ENCODE measurements at places on chromosomes 2 and 18. TPM values are rescaled to one million over a fixed set of nuclear protein-coding genes. Genes with fewer than 3 reads are reported as not detected.
A peak's percentile ranks its signal among the peaks of the same experiment; 100 is the strongest.

C2orf78 gene
- total RNA-seq = not detected

SLC19A3 gene
- total RNA-seq = 0.03 TPM

CCDC74A gene
- total RNA-seq = 5.6 TPM

RTP5 gene
- not detected for total RNA-seq

NLRC4 gene
- not detected for total RNA-seq

C2orf92 gene
- total RNA-seq = 2.2 TPM

REG1B gene
- total RNA-seq = not detected

SMYD1 gene
- not detected for total RNA-seq

SALL3 gene
- total RNA-seq = not detected

XRCC5 gene
- total RNA-seq = 142 TPM

POTEC gene
- total RNA-seq = 0.34 TPM

ABCG8 gene
- total RNA-seq = not detected

SH3RF3 gene
- total RNA-seq = 0.16 TPM

DNA sequence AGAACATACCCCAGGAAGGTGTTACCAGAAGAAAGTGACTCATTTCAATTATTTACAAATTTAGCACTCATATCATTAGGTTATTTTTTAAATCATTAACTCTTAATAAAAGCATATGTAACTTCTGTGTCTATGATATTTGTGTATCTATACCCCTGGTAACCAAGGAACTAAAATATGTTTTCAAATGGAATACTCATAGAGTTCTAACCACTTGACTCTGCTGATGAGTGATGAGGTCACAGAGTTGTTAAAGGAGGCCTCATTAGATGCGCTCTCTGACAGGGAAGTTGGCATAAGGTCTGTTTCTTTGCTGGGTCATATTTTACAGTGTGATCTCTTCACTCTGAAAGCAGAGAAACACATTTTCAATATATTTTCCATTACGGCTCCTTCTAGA lies 73.4 kb downstream of the CCDC150 start:
- DNase-seq = no peak

GRCh38 chr2:100104718-100105677 lies 37.4 kb downstream of the AFF3 start:
- no peak for DNase-seq

GRCh38 chr18:12571630-12572029 lies 86.3 kb downstream of the SPIRE1 start:
- no peak for DNase-seq

- DNase-seq = no peak
Measured at GRCh38 chr2:210776756-210777155, 220.4 kb downstream of the CPS1 start.

DNA sequence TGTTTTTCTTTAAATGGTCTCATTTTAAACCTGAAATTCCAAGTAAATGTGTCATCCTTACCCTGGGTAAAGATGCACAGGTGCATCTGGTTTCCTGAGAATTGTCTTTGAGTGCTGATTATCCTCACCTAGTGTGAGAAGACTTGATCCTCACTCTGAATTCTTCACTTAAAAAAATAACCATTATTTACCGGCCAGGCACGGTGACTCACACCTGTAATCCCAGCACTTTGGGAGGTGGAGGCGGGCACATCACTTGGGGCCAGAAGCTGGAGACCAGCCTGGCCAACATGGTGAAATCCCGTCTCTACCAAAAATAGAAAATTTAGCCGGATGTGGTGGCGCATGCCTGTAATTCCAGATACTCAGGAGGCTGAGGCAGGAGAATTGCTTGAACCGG lies 9.9 kb upstream of the WNT6 start:
- DNase-seq = no peak

GRCh38 chr2:110747522-110748488 lies 15.4 kb downstream of the ACOXL start:
- peak; percentile 27 for DNase-seq

- no peak for DNase-seq
Measured at GRCh38 chr18:6203791-6204190, 210.9 kb downstream of the L3MBTL4 start.

GRCh38 chr2:8193146-8193545 lies 488.7 kb upstream of the ID2 start:
- DNase-seq = no peak

DNA sequence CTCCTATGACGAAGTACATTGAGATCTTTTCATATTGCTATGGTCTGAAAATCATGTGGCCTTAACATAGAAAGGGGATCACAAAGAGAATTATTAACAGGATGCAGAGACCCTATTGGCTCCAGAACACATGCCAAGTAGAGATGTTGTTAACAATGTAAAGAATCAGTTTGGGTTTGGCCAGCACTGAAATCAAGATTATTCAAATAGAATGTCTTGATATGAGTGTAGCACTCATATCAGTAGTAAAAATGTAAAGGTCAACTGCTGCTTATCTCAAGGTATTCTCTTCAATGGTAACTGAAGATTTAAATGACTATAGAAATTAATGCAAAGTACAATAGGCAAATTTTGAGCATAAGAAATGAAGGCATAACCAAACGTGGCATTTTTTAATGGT lies 262.8 kb downstream of the PTH2R start:
- DNase-seq = no peak

DNA sequence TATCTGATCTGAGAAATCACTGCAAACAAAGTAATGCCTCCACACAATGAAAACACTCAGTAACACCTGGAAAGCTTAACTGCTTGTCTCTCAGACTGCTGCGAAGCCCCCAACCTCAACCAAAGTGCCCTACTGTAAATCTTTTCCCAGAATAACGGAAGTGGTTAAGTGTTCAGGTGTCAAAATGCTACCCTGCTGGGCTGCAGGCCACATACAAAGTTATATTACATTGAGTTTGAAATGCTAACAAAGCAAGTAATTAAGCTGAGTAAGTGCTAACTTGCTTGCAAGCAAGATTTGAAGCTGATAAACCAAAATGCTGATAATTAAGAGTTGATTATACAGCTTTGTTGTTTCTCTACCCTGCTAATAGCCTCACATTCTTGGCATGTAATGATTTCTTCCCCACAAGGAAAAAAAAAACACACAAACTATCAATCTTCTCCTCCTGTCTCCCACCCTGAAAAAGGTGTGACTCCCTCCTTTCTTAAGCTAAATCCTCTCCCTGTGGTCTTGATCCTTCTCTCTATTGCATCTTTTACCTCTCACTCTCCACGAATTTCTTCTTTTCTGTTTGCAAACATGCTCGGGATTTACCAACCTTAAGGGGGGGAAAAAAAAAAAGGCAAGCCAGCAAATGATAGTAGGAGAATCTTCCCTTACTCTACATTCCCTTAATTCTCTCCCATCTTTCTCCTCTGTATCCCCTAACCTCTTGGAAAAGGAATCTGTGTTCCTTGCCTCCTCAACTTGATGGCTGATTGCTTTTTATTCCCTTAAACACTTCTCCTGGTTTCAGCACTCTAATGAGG lies 266.8 kb upstream of the SIX3 start:
- no peak for DNase-seq

- DNase-seq = no peak
Measured at GRCh38 chr18:58687871-58688308, 16.6 kb downstream of the MALT1 start.

GRCh38 chr2:43265001-43265400 lies 38.6 kb upstream of the ZFP36L2 start:
- DNase-seq = no peak

- DNase-seq = no peak
Measured at GRCh38 chr2:166090346-166090745, 37.5 kb downstream of the SCN1A start.

- no peak for DNase-seq
Measured at GRCh38 chr2:152477347-152478092, 142.5 kb downstream of the FMNL2 start.

DNA sequence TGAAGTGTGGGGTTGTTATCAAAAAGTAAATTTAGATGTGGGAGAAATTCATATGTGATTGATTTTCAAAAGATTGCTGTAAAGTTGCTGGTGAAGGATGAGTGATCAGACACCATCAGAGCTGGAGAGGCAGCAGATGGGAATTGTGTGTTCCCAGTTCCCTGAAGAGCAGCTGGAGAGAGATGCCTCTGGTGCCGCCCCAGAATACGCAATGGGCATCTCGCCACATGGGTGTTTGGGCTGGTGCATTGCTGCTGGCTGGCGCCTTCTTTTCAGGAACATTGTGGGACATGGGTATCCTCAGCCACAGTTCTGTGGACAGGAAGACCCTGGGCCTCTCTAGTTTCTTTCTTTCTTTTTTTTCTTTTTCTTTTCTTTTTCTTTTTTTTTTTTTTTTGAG lies 11.9 kb downstream of the ATG4B start:
- DNase-seq = no peak

- DNase-seq = peak; percentile 79
Measured at GRCh38 chr2:233976690-233977294, 59.6 kb downstream of the TRPM8 start.

- DNase-seq = no peak
Measured at GRCh38 chr2:196449083-196449482, 190.4 kb upstream of the CCDC150 start.

DNA sequence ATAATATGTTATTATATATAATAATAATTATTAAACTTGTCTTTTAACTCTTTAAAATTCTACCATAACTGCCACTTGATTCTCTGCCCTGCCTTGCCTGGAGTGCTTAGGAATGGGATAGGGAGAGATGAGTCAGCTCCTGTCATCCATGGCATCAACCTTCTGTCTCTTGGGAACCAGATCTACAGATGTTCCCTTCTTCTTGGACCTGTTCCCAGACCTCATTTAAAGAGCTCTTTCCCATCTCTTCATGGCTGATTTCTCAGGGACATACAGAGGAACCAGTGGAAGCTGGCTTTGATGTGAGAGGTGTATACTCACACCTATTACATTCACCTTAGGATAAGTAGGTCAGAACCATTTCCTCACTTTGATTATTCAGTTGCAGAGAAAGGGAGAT lies 155.3 kb upstream of the MYO3B start:
- no peak for DNase-seq

GRCh38 chr2:12070581-12070980 lies 324.1 kb downstream of the LPIN1 start:
- no peak for DNase-seq

DNA sequence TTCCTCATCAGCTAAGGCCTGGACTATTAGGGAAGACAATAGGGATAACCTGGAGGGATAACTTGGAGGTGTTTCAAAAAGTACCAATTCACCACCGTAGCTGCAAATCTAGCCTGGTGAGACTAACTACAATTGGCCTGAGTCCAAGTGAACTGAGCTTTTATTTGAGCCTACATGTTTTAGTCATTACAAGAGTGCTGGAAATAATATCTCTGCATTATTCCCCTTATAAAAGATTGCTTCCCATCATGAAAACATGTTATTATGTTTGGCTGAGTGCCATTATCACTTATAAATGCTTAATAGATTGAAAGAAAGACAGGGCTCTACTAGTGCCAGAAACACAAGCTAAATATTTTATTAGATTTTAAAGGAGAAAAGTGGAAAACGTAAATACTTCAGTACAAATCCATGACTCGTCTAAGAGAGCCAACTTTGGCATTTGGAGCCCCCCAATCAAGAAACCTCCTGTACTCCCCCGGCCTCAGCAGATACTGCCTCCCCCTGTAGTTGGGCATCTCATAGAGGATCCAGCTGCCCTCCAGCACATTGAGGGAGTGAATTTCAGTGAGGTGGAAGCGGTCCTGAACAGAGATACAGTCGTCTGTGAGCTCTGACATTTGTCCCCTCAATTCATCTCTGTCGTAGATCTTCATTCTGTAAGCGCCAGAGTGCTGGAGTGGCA lies 3.6 kb downstream of the CRYGB start:
- peak; percentile 13 for DNase-seq

DNA sequence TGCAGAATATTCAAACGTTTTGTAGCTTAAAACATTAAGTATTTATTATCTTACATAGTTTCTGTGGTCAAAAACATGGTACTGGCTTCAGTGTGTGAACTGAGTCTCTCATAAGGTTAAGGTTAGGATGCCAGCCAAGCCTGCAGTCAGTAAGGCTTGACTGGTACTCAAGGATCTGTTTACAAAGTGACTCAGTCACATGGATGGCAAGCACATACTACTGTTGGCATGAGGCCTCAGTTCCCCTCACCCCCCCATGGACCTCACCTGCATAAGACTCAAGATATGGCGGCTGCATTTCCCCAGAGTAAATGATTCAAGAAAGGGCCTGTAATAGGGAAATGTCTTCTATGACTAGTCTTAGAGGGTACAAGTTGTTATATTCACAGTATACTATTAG lies 1167.5 kb downstream of the DPP10 start:
- DNase-seq = no peak

DNA sequence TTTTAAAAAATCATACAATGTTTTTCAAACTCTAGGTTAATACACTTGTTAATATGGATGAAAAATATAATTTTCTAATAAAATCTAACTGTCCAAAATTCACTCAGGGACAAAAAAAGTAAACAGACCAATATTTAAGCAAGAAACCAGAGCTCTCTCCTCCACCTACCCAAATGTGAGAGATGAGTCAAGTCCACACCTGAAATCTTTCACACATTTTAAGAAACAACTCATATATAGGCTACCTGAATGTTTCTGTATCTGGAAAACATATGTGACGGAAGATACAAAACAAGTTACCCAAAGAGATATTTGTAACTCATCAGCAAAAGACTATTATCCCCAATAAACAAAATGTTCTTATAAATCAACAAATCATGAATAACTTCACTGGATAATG lies 20.2 kb downstream of the ZNF516 start:
- DNase-seq = no peak

DNA sequence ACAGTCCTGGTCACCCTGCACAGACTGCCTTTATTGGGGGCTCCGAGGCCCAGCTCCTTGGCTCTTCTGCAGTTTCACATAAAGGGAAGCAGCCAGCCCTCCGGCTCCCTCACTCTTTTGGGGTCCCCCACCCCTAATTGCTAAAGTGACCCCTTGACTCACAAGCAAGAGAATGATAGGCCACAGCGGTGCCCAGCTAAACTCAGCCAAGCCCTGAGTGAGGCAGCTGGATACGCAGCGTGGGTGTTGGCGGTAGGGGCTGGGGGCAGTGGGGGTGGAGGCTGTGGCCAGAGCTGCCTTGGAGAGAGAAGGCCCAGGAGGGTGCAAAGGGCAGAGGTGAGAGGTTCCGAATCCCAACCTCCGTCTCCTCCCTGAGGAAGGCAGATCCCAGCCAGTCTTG lies 25.5 kb upstream of the ALPP start:
- no peak for DNase-seq

DNA sequence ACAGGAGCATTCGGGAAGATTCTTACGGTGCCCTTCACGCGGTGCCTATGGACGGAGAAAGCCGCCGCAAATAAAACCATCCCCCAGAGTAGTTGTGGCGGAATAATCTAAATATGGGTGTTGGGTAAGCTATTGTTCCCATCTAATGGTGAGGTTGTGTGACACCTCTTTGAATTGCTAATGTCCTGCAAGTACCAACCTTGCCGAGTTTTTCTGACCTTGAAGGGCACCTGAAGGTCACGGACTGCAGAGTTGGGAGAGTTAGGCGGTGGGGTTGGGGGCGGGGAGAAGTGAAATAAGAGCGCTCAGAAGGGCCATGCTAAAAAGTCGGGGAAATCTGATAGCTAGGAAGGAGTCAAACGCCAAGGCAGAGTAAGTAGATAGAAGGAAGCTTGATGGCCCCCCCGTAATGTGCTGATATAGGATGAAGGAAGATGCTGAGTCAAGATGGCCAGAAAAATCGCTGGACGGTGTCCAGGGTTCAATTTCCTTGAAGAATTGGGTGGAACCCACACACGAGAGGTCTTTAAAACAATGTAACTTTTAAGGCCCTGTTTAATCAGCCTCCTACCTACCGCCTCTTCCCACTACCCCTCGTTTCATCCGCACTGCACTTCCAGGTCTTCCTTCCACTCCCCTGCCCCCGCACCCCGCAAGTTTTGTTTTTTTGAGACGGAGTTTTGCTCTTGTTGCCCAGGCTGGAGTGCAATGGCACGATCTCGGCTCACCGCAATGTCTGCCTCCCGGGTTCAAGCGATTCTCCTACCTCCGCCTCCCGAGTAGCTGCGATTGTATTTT lies 600 bp downstream of the KATNAL2 start:
- DNase-seq = peak; percentile 1
